ENCODE measurements at places on chromosomes 3 and 15.

GRCh38 chr15:65384895-65385869 is 7.4 kb upstream of the IGDCC3 start:
- DNase-seq = peak; percentile 71

- DNase-seq = no peak
These were observed 39.0 kb downstream of the GABPB1 start for GRCh38 chr15:50315814-50316630.

DNA sequence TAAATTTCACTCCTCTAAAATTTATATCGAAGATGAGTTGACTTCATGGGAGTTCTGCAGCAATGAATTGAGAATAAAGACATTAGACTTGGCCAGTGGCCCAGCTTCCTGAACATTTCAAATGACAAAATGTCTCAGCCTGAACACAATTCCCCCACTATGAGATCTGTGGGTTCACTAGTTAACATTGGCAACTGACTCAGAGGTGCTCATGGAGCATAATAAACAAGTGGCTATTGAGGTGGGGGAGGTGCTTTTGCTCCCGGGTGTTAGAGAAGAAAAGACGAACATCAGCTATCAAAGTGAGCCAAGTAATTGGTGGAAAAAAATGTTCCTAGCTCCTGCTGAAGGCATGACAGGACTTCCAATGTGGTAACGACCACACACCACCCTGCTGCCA is 6.3 kb downstream of the ATP13A4 start:
- no peak for DNase-seq

- no peak for DNase-seq
These were observed 179.7 kb upstream of the LPP start for GRCh38 chr3:187973977-187974870.

GRCh38 chr3:184290331-184290730 is 8.7 kb upstream of the PSMD2 start:
- no peak for DNase-seq

DNA sequence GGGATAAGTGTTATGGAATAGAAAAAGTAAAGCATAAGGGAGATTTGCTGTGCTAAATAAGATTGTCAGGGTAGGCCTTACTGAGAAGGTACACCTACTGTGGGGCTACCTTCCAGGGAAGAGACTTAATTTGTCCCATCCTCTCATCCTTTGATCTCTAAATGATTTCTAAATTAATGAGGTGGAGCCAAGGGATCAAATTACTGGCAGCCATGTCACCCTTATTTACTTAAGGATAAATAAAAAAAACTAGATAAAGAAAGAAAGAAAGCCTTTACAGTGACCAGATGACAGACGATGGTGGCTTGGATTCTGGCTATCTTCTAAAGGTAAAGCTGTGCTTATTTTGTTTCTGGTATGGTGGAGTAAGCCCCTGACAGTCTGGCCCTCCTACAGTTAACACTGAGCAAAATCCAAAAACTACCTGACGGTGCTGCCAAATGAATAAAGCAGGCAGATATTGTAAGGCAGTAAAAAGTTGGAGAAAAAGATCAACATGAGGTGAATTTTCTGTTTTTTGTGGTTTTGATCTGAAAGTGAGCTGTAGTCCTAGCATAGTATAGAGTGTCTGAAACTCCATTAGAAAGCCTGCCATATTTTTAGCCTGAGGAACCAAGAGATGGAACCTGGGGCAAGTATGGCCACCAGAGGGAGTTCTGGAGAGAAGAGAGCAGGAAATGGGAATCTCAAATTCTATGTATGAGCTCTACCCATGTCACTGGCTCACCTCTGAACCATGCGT is 285.1 kb upstream of the MANF start:
- no peak for DNase-seq

DNA sequence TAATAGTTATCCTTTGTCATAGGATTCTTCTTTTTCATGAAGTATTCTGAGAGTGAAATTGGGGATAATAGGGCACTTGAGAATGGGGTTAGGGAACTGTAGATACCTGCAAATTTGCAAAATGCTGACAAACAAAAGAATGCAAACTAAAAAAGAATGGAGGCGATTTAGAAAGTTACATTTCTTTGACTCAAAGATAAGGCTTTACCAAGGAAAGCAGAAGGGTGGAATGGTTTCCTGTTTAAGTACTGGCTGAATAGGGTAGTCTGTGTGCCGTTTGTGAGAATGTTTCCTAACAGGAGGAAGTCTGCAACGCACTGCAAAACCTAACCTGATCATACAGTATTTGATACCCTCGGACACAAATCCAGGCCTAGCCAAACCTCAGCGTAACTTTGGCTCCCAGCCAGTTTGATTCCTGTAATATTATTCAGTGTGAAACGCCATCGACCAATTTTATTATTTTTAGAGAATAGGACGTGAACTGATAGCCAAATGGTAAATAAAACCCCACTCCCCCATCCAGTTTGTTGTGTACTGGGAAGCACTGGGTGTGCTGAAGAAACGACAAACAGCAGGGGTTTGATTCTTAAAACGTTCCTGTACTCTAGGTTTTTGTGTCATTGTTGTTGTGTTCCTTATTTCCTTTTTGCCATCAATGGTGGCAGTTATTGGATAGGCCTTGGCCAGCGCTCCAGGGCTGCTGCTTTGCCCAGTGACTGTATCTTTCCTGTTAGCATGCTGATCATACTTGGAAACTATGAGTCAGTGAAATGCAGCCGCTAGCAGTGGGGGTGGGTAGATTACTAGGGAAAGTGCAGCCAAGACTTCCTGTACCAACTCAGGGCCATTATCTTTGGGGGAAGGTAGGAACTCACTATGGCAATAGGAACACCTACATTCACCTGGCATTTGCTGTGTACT is 148.0 kb upstream of the TBL1XR1 start:
- DNase-seq = peak; percentile 62

GRCh38 chr3:146780251-146780650 is 175.1 kb upstream of the PLSCR5 start:
- no peak for DNase-seq

DNA sequence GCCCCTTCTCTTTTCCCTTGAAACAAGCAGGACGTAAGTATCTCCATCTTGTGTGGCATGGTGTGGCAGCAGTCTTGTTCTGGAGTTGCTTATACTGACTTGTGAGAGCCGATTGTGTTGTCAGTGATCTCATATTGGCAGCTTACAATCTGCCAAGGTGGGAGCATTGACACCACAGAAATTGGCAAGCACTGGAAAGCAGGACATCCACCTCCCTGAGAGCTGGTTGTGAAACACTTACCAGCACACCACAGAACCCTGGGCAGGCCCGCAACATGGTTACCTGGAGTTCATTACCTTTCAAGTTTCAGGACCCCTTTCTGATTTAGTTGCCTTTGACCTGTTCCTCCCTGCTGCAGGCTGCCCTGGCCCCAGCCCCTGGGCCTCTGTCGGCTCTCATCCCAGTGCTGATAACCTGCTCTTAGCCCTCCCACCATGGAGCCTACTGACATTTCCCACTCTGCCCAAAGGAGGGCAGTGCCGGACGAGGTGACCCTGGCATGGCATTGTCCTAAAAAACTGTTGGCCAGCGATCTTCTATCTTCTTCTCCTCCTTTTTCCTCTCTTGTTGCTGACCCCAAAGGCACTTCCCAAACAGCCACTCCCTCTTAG is 10.6 kb upstream of the ATP2B2 start:
- DNase-seq = no peak

GRCh38 chr15:22878103-22878502 is 39.6 kb downstream of the NIPA2 start:
- no peak for DNase-seq

DNA sequence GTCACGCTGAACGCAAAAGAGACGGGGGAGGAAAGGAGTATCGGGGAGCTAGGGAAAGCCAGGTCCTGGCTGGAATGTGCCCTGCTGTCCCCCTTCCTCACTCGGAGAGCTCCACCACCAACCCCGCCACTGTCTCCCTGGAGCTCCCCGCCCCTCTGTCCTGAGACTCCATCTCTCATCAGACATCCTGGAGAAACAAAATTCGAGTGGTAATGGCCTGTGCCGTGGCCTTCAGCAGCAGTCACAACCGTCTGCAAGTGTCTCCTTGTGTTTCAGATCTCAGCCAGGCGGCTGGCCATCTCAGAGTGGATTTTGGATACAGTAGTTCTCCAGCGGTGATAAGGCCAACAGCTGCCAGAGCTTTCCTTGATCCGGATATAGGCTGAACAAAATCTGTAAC is 76.9 kb downstream of the OCA2 start:
- DNase-seq = no peak

DNA sequence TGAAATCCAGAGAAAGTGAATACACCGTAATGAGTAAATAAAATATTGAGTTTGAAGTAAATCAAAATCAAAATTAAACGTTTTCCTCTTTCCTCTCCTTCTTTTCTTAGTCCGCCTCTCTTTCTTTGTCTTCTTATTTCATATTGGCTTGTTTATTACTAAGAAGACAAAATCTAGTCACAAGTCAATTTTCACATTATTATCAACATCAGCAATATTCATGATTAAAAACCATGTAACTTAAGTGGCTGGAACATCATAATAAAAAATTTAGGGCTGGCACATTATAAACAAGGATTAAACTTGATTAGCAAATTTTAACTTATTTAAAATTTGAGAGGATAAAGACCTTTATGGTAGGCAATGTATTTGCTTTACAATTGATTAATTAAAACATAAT is 61.4 kb downstream of the BCHE start:
- no peak for DNase-seq

DNA sequence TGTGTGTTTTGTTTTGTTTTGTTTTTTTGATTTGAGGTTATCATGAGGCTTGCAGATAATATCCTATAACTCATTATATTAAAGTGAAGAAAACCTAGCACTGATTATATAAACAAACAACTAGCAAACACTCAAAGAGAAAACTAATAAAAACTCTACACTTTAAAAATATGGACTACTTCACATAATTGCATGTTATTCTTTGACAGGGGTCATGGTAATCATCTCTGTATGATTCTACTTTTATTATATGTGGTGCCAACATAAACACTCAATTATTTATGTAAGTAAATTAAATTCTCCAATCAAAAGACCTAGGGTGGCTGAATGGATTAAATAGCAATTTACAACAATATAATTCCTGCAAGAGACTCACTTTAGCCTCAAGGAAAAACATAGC is 44.6 kb upstream of the P3H2 start:
- no peak for DNase-seq

GRCh38 chr15:75646944-75647364 is 758 bp upstream of the SNX33 start:
- DNase-seq = no peak

- no peak for DNase-seq
These were observed 83.8 kb upstream of the BCHE start for GRCh38 chr3:165920984-165921383.

DNA sequence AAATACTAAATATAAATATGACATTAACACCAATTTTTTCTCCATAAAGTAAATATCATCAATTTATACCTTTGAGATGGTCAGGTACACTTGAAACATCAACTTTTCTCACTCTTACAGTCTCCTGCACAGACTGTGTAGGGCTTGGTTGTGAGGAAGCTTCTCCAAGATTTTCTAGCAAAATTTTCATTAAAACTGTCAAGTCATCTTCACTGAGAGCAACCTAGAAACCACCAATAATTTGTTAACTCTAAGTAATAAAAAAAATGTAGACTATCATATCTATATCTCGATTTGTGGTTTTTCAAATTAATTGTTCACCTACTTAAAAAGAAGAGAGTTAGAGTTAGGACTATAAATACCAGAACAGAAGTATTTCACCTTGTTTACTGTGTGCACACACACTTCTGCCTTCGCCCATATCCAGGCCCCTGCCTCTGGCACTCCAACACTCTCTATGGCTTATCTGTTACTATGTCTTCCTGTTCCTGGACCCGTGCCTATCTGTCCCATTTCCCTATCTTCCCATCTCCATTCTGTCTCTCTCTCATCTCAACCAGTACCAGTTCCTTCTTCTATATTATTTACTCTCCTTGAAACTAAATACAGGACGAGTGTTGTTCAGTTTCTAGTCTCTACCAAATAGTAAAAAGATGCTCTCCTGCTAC is 123.6 kb downstream of the VPS13C start:
- DNase-seq = no peak

- DNase-seq = no peak
These were observed 15.3 kb downstream of the SPCS1 start for GRCh38 chr3:52721002-52721729.

DNA sequence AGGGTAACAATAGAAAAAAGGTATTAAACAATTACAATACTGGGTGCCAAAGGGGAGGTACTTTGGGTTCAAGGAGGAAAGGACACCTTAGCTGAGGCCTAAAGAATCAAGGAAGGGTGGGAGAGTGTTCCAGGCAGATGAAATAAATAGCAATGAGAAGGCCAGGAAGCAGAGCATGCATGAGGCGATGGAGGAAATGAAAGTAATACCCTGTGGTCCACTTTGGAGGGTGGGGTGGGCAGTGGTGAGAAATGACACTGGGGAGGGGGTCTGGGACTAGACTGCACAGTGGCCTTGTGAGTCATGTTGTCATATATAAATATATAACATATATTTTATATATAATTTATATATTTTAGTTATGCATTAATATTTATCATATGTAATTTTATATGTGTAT is 55.9 kb downstream of the BHLHE40 start:
- DNase-seq = no peak

- no peak for DNase-seq
These were observed 372.1 kb downstream of the LPP start for GRCh38 chr3:188526057-188526456.

- DNase-seq = no peak
These were observed 797.1 kb downstream of the ROBO1 start for GRCh38 chr3:78970656-78971055.

DNA sequence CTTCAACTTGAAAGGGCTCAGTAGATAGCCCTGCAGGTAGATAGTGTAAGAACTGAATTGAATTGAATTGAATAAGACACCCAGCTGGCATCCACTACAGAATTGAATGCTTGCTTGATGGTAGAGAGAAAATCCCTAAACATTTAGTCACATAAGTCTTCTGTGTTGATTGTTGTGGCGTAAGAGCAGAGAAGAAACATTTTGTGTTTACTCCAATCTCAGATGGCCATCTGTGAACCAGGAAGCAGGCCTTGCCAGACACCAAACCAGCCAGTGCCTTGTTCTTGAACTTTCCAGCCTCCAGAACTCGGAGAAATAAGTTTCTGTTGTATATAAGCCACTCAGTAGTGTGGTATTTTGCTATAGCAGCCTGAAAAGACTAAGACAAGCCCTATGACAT is 43.6 kb downstream of the SST start:
- no peak for DNase-seq

DNA sequence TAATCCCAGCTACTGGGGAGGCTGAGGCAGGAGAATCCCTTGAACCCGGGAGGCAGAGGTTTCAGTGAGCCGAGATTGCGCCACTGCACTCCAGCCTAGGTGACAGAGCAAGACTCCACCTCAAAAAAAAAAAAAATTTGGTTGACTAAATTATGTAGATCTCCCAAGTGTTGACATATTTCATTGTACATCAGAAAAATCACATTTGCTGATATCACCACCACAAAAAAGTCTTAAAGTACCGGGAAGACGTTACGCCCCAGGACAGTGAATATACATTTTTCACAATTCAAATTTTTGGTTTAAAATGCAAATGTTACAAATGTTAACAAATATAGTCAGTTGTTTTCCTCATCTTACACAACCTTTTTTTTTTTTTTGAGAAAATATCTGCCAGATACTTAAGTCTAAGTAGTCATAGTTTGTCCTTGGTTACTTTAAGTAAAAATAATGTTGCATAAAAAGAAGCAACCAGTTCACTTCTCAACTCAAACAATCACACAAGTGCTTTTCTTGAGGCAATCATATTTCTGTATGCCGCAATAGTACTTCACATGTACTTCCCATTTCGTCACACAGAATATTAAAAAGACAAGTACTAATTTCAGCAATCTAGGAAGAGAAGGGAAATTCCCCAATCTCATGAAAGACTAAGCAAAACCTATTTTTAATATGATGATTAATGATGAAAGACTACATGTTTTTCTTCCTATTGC is 41.0 kb upstream of the TCF12 start:
- DNase-seq = no peak

Data from stimulated activated CD8-positive, alpha-beta memory T cell treated with anti-CD3 and anti-CD28 coated beads, Interleukin-15, amount 100 ng/mL, for 48 hours (primary cell).